Fibroblast of skin of left quadriceps (primary cell): ENCODE measurements at places on chromosomes 1 and 21.

DNA sequence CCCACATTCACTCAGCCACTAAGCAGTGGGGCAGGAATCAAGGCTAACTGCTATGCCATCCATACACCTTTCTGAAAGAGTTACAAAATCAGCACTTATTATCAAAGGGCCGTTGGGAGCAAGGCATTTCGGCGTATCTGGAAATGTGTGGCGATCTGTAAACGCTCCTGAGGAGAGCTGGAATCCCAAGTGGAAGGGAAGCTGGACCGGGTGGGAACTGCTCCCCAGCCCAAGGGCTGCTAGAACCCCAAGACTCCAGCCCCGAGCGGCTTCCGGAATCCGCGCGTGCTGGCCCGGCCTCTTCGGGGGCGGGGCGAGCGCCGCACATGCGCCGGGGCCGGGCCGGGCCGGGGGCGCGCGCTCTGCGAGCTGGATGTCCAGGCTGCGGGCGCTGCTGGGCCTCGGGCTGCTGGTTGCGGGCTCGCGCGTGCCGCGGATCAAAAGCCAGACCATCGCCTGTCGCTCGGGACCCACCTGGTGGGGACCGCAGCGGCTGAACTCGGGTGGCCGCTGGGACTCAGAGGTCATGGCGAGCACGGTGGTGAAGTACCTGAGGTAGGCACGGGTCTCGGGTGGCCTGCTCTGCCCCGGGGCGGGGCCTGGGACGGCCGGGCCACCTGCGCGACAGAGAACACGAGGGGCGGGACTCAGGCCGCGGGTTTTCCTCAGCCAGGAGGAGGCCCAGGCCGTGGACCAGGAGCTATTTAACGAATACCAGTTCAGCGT, at the start of gene NAXE:
TSS of gene NAXE (plus strand) at position 345 of the 726 bp plus-strand sequence. CDS start at position 374, 29 bp downstream.
- no peak for DNase-seq

GRCh38 chr1:200938955-200939354, 44.3 kb downstream of the INAVA start:
- DNase-seq = no peak

GRCh38 chr1:225469051-225469450, 41.2 kb upstream of the LBR start:
- no peak for DNase-seq

DNA sequence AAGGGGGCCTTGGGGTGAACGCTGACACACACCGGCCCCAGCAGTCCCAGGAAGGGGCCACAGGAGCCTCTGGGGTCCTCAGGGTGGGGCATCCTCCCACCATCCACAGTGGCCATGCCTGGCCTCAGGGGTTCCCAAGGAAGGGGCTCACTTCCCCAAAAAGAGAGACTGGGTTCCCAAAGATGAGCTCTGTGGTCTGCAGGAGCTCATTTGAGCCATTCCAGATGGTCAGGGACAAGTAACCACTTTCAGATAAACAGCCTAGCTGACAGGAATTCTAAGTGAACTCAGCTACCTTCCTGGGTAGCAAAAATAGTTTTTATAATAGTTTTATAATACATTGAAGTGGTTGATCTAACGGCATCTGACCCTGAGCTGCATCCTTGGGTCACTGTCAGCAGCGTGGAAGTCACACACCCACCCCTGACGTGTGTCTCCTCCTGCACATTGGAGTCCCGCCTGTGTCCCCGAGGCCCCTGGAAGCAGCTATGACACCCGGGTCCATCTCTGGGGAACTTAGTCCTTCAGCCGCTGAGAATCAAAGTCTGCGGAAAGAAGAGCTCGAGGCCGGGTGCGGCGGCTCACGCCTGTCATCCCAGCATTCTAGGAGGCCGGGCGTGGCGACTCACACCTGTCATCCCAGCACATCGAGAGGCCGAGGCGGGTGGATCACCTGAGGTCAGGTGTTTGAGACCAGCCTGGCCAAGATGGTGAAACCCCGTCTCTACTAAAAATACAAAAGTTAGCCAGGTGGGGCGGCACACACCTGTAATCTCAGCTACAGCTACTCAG, 5.7 kb upstream of the TMEM240 start:
- DNase-seq = no peak

DNA sequence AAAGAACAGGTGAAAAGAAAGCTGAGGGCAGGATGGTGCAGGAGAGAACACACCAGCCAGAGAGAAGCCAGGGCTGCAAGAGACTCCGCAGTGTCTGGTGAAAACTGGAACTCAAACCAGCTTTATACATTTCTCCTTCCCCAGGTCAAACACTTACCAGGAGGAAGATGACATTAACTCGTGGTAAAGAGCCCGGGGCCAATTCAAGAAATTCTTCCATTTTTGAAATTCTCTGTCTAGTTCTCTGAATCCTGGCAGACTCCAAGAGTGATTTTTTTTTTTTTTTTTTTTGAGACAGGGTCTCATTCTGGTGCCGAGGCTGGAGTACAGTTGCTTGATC, 25.8 kb upstream of the SIPA1L2 start:
- no peak for DNase-seq

- DNase-seq = no peak
Measured at GRCh38 chr1:195831789-195832188, 776.5 kb downstream of the KCNT2 start.
